ENCODE measurements at places on chromosomes 5 and 9. TPM values are rescaled to one million over a fixed set of nuclear protein-coding genes. Genes with fewer than 3 reads are reported as not detected.

The TAF11L5 gene
- not detected for total RNA-seq

The PTGDS gene
- total RNA-seq = 67.5 TPM

DNA sequence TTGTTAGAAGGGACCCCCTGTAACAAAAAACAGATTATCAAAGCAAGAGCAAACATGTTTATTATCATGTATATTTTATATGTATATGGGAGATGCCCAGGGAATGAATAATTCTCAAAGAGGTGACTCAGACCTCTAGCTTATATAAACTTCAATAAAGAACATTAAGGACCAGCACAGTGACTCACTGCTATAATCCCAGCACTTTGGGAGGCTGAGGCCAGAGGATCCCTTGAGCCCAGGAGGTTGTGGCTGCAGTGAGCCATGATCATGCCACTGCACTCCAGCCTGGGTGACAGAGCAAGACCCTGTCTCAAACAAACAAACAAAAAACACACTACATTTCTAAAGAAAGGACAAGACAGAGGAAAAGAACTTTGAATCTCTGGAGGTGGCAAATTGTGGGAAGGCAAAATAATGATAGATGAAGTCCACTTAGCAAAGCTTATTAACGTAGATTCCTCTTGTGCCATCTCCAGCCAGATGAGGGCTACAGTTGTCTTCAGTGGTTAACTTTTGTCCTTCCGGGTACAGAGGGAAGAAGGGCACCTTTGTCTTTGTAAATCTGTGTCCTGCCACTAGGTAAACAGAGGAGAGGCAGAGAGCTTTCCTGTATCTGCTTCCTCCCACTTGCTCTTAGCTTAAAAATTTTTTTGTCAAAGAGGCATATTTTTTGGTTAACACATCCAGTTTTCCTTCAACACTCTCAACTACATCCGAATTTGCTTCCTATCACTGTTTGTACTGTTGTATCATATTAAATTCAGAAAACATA lies 7.5 kb upstream of the RFK start:
- DNase-seq = no peak

DNA sequence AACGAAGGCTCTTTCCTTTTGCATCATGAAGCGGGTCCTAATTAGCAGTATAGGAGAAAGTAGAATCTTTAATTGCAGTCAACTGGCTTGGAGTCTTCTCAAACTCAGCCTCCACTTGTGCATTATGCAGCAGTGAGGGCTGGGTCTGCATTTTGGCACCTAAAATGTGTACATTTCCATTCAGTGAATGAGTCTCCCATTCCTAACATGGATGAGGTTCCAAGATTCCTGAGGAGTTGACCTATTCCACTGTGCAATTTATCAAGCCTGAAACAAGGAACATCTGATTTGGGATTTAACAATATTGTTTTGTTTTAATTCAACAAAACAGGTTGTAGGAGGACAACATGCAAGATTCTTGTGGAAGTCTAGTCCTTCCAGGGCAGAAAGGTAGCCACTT lies 171.8 kb upstream of the S1PR3 start:
- DNase-seq = no peak

- DNase-seq = no peak
These were observed 26.3 kb downstream of the MAML1 start for GRCh38 chr5:179758955-179759354.

GRCh38 chr5:36193746-36194145 lies 41.8 kb downstream of the SKP2 start:
- no peak for DNase-seq

- no peak for DNase-seq
These were observed 86.0 kb downstream of the ANKRD33B start for GRCh38 chr5:10649666-10650380.

Measured in cerebellum (tissue), 4 donors.